Body of pancreas (tissue), 4 donors: ENCODE measurements at places on chromosomes 4 and X. TPM values are rescaled to one million over a fixed set of nuclear protein-coding genes. Genes with fewer than 3 reads are reported as not detected.

- no peak for DNase-seq
Observed at GRCh38 chr4:48329193-48329592, 12.1 kb upstream of the SLAIN2 start.

DNA sequence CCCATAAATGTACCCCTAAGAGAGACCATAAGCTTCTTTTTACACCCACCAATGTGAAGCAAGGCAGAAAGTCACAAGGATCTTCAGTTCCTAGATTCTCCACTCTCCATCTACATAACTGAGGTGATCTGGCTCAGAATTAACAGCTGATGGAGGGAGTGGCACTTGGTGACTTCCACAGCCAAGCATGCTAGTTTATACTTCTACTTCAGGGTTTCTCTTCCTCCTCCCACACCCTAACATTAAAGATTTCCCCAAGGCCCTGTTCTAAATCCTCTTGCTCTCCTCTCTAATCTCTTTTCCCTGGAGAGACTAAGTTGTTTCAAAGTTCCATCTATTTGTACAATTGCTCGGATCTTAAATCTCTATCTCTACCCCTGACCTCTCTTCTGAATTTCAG lies 81.1 kb downstream of the MBNL3 start:
- no peak for DNase-seq

The FRG1 gene
- total RNA-seq, result 19.7 TPM

The SSX7 gene
- not detected for total RNA-seq

GRCh38 chr4:173855015-173855414 lies 325.0 kb upstream of the HAND2 start:
- no peak for DNase-seq

The FREM3 gene
- total RNA-seq, result not detected

- no peak for DNase-seq
Observed at GRCh38 chr4:156734965-156735895, 236.4 kb downstream of the PDGFC start.

The SSX4 gene
- not detected for total RNA-seq

GRCh38 chrX:11759461-11760311 lies 1.6 kb downstream of the MSL3 start:
- DNase-seq, result peak; percentile 85

GRCh38 chrX:77640702-77641101 lies 145.3 kb downstream of the ATRX start:
- DNase-seq, result no peak

DNA sequence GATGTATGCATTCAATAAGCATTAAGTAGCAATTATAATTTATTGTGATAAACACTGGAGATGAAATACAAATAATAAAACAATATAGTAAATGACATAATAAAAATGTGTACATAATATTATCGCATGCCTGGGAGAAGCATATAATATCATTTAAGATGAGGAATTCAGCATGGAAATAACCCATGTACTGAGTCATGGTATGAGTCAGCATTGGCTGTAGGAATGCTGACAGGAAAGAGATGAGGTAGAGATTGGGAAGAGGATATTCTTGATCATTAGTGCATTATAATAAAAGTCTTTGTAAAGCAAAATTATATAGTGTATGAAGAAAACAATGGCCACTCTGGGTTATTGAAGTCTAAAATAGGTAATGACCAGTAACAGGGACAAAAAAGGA lies 82.8 kb downstream of the MAGEB10 start:
- no peak for DNase-seq

- DNase-seq, result no peak
Observed at GRCh38 chrX:47838361-47838760, 1.7 kb downstream of the ZNF81 start.

The ANOS1 gene
- not detected for total RNA-seq

GRCh38 chrX:10620121-10620699 lies at the start of gene MID1:
MID1 (minus strand) TSS chrX:10620585; CDS start chrX:10567547, 53,038 bp downstream.
- DNase-seq, result peak; percentile 78

The MAGEB17 gene
- 0.52 TPM for total RNA-seq

GRCh38 chr4:100936661-100937375 lies 410.5 kb downstream of the PPP3CA start:
- no peak for DNase-seq

DNA sequence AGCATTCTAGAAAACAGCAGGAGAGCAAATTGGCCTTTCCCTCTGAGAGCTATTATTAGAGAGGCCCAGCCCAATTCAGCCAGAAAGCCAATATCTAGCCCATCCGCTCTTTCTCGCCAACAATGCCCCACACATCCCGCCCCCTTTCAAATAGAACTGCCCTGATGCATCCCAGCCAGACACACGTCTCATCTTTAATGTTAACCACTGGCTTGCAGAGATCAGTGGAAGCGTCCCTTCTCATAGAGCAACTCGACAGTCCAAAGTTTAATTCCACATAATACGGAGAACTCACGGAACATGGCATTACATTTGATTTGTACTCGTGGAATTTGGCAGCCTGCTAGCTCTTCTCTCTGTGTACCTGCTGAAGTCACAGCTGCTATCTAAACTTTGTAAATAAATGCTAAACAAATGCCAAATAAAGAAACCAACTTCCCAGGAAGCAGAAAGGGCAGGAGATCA lies 304.4 kb downstream of the DHX15 start:
- DNase-seq, result no peak

DNA sequence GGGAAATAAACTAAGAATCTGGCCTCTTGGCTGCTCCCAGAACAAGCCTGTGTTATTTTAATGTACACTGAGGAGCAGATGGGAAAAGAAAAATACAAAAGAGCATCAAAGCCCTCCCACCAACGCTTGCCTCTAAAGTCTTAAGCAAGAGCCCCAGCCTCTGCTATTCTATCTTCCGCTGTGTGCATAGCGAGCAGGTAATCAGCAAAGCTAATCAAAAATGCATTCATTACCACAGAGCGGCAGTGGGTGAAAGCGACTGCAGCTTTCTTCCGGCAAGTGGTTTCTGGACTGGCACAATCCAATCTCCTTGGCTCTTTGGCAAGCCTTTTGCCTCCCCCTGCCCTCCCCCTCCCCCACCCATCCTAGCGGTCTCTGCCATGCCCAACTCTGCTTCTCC lies 13.5 kb upstream of the GRIA3 start:
- no peak for DNase-seq

The TCP11X1 gene
- total RNA-seq, result not detected

DNA sequence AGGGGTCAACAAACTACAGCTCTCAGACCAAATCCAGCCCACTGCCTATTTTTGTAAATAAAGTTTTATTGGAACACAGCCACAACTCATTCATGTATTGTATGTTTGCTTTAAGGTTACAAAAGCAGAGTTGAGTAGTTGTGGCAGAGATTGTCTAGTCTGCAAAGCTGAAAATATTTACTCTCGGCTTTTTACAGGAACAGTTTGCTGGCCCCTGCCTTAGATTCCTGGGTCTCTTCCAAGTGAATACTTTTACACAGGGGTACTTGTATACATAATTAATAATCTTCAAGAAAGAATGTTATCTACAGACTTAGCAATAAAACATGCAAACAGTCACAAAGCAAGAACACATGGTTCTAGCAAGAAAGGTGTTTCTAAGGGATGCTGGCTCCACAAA lies 154.2 kb downstream of the AMELX start:
- DNase-seq, result no peak

GRCh38 chrX:25296850-25297249 lies 281.1 kb upstream of the ARX start:
- DNase-seq, result no peak

The GJB1 gene
- total RNA-seq, result 31.4 TPM

DNA sequence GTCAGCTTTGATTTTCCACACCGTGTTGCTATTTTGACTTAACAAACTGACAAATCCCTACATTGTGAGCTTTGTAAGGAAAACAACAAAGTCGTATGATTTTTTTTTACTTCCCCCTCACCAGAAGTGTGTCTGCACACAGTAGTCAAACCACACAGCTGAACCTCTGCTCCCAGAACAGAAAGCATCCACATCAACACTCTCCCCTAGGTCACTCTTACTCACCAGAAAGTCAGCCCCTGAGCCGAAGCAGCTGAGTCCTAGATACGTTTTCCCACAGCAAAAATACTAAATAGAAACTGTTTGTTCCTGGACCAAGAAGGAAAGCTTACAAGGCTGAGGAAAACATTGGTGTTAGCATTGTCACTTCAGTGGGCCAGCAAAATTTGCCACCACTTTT lies 305.7 kb downstream of the DHX15 start:
- no peak for DNase-seq

DNA sequence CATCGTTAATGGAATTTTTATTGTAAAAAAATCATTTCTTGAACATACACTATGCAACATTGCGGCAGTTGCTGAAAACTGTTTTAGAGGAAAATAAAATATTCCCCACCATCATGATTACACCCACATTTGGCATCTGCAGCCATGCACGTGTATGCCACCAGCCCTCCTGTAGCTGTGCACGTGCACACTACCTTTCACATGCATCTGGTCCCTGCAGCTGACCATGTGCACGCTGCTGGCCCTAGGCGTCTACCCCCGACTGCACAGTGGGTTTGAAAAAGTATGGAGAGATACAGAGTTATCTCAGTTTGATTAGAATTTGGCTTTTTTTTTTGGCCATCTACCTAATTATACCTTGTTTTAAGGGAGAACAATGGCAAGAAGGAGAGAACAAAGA lies 569.8 kb upstream of the IGFBP7 start:
- no peak for DNase-seq

- no peak for DNase-seq
Observed at GRCh38 chr4:101252721-101253120, 94.6 kb downstream of the PPP3CA start.

DNA sequence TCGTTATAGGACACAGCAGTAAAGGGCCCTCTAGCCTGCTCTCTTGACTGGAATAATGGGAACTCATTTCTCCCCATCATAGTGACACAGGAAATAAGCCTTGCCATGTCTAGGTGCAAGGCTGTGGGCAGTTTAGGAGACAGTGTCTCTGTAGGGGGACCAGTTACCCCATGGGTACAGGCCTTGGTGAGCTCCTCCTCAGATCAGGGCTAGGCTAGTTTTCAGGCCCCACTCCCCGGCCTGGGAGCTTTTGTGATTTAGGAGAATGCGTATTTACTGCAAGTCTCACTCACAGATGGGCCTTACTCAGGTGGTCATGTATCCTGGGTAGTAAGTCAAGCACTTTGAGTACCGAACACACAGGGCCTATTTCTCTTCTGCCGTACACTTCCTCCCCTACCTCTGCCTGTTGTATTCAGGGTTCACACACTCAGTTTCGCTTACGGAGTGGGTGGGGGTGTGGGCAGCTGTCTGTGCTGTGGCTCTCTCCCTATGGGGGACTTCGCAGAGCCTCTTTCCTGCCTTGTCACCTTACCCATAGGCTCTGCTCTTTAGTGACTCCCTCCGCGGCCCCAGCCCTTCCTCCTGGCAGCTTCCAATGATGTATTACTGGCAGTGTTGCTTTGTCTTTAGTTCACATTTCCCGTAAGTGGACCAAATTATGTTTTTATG lies 34.2 kb downstream of the FAM193A start:
- peak; percentile 22 for DNase-seq

GRCh38 chrX:25083661-25084060 lies 67.9 kb upstream of the ARX start:
- DNase-seq, result no peak

DNA sequence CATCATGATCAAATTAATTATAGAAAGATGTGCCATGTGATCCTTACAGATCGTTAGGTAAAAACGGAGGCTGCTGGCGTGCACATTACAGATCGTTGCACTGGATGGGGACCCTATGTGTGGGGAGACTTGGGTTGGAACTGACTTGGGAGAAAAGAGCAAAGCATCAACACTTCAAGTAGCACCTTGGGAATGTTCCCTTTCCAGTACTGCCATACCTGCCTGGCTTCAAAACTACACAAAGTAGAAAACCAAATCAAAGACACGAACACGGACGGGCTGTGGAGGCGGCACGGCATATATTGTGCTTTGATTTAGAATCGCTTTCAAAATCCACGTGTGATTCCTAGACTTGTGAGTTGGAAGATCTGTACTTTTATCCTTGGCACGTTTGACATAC lies 898 bp downstream of the CMC4 start:
- DNase-seq, result no peak

GRCh38 chr4:166956484-166956883 lies 277.8 kb downstream of the SPOCK3 start:
- no peak for DNase-seq

- DNase-seq, result no peak
Observed at GRCh38 chrX:2263203-2263602, 237.6 kb downstream of the DHRSX start.

GRCh38 chr4:92163348-92163747 lies 140.4 kb upstream of the GRID2 start:
- DNase-seq, result no peak

DNA sequence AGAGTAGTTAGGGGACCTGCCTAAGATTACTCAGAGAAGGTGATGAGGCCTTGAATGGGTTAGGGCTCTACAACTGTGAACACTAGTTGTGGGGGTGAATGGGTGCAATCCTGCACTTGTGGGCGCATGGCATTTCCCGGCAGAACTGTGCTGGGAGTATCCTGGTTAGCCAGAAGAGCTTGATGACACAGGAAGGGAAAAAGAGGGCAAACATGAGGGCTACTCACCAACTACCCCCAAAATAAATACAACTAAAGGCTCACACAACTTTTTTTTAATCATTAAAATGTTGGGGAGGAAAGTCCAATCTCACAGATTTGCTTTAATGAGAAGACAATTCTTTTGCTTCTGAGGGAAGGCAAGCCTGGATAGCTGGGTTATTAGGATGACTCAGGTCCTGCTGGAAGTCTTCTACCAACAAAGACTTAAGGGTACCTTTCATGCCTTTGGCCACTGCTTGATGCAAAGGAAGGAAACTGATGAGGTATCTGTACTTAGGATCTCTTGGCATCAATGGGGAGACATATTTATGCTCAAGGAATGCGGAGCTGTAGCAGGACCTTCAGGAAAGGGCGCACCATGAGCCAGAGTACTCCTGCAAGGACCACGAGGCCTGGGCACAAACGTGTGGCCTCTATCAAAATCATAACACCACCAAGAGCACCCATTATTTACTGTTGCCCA lies 2.6 kb downstream of the PHKA2 start:
- DNase-seq, result no peak

GRCh38 chrX:68827848-68828624 lies 785 bp upstream of the EFNB1 start:
- DNase-seq, result peak; percentile 84

GRCh38 chrX:30900227-30900626 lies 11.2 kb upstream of the TAB3 start:
- DNase-seq, result no peak

The AKAP4 gene
- total RNA-seq, result not detected

- no peak for DNase-seq
Observed at GRCh38 chr4:15413623-15414019, 14.2 kb upstream of the C1QTNF7 start.

DNA sequence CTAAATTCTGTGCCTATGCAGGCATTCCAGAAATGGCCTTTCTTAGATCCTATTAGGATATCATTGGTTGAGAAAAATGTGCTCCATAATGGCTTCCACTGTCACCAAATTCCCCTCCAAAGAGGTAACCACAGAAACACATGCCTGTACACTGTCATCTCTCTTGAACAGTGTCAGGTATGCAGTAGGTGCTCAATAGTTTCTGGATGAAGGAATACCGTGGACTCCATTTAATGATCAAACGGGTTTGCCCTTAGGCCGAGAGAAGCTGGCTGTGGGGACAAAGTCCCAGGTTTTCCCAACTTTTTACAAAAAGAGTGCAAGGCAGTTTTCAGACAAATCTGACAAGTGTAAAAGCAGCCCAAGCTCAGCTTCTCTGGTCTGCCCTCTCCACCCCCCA lies 16.5 kb upstream of the MTM1 start:
- no peak for DNase-seq
